ENCODE measurements at places on chromosomes 4 and X.

DNA sequence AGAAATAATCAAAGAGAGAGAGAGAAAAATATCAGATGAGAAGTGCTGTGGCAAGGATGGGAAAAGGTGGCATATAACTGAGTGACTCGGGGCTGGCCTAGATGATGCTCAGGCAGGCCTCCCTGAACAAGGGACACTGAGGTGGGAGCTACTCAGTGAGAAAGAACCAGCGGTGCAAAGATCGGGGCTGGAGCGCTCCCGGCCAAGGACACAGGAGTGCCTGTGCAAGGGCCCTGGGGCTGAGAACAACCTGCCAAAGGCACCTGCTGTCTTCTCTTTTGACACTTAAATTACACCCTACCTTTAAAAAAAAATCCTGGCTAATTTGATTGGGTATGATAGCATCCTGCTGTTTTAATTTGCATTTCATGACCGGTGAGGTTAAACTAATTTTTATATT, 77.7 kb upstream of the C4orf50 start:
- DNase-seq = no peak

DNA sequence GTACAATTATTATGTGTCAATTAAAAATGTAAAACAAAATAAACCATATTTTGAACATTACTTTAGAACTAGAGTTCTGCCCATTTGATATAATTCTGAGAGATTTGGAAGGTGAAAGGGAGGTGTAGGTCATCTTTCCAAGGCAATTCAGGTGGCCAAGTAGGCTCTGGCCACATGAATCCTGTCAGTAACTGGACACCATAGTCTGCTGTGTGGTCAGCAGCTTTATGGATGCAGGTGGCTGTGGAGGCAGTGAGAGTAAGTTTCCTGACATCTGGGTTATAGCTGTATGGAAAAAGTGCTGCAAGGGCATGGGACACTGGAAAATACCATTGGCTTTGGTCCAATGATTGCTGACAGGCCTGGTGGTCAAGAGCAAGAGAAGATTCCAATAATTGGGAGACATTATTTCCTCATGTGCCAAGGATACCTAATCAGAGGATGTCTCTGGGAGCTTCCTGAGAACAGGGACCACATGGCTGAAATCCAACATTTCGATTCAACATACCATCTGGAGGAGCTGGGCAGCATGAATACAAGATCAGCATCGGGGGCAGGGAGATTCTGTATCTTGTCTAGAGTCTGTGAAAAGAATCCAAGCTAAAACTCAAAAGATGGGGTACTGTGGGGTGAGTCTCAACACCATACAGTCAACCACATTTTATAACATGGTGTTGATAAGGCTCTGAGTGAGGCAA, 523.1 kb downstream of the MID1IP1 start:
- DNase-seq = no peak

GRCh38 chrX:97524340-97524739, 640.6 kb downstream of the RPA4 start:
- DNase-seq = no peak

- DNase-seq = no peak
Measured at GRCh38 chr4:145545031-145545430, 63.4 kb downstream of the SMAD1 start.

- no peak for DNase-seq
Measured at GRCh38 chr4:145861336-145862318, 77.0 kb downstream of the ZNF827 start.

DNA sequence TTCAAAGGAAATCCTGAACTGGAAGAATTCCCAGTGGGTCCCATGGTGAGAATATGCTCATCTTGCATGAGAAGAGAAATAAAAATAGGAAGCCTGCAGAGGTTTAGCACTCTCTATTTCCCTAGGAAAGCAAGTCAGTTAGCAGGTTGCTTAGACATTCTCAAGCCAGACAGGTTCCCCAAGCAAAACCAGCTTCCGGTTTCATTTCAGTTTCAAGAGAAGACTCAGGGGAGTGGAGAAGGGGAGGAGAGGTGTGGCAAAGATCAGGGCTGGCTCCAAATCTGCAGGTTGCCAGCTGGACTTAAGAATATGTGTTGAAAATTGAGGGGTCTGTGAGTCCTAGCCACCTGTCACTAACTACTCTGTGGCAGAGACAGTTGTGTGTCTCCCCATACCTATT, 107.5 kb downstream of the CLNK start:
- no peak for DNase-seq

DNA sequence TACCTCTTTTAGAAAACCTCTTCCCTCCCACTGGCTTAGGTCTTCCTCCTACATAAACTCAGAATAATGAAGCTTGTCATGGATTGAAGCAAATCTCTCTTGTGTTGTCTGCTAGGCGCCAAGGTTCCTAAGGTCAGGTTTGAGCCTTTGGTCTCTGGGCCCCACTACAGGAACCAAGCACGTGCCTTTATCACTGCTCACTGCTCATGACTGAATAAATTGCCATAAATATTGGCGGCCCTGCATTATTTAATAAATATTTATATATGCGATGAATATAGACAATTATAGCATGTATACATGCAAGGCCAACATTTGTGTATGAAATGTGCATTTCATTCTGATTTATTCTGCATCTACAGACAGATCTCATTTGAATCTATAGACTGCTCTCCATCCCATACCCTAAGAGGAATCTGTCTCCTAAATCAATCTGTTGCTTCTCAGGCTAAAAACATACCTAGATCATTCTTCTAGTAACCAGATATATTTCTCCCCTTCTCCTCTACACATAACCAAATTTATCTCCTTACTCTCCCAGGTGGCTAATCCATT, 1717.6 kb upstream of the TENM3 start:
- DNase-seq = no peak

DNA sequence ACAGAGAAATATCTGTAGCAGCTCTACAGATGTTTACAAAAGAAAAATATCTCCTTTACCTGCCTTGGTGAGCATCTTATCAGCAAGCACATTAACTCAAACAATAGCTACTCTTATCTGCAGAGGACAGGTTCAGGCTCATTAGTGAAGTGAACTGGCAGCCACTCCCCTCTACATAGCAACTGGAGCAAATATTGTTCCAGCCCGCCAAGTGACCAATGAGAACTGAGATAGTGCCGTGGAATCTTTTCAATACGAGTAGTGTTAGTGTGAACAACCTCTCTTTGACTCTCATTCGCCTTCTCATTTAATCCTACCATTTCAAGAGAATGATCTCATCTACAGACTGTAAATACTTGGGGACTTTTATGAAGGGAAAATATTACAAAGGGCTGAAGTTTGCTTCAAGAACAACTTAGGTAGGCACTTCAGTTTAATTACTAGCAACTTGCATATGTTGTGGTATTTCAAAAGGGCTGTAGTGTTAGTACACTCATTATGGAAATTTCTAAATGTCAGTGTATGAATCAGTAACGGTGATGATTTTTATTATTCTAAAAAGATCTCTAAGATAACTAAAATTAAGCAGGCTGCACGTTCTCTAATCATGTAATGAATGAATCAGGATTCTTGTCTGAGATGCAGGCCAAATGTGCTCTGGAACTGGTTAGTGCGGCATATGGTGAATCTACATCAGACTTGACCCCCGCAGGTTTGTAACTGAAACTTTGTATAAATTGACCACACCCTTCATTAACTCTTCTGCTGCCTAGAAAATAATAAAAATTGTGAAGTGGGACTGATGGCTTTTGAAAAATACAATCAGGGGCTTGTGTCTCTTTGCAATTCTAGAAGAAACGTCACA, 72.4 kb downstream of the PALLD start:
- no peak for DNase-seq

GRCh38 chr4:160299177-160299576, 1196.3 kb downstream of the RAPGEF2 start:
- no peak for DNase-seq

DNA sequence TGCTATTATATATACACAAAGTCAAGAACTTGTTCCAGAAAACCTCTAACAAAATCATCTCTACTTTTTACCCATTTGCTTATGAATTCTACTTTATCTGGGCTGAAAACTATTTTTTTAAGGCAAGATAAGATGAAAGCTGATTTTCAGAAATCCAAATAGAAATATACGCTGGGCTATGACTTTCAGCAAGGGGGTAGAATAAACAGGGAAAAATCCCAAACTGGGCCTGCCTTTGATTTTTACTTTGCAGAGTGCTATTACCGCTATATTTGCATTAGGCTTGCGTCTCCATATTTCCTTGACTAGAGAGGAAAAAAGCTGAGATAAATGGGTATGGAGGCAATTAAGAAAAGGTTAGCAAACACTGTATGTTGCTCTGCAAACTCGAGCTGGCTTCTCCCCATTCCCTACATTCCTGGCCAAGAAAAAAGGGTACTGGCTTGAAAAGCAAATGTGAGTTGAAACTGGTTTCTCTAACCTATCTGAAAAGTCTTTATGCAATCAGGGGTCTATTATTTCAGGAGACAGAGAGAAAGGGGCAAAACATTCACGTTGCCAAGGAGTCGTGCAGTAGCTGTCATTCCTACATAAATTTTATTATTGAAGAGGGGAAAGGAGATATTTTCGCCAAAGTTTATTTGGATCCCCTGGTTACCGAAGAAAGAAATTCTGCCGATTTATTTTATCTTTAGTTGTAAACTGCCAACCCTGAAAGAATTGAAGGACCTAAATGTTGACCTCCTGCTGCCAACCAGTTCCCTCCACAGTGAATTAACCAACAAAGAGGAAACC, 2.2 kb downstream of the TMEM47 start:
- DNase-seq = no peak

- no peak for DNase-seq
Measured at GRCh38 chr4:141391771-141392170, 171.1 kb downstream of the ZNF330 start.

DNA sequence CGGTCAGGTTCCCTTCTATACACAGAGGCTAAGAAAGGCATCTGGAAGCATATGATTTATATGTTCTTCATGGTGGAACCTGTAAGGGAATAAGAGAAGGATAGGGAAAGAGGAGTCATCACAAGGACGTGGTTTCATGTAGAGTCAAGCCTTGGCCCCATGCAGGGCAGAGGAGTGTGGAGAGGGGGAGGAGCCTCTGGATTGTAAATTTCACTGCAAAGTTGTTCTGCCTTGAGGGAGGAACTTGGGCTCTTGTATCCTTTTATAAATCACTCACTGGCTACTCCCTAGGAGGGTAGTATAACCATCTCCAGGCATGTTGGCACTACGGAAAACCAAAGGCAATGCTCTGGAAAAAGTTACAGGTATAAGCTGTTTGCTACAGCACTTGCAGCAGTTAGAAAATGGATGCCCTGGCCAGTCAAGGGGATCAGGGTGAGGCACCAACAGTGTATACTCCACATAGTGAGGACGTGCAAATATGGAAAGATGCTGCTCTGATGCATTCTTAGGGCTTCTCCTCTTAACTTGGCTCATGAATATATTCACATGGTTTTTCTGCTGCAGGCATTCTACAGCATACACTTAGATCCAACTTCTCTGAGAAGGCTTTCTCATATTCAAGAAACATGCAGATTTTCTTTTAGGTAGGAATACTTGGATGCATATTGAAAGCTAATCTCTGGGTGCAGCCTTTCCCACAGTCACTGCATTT, 60.3 kb upstream of the ZNF81 start:
- no peak for DNase-seq

- DNase-seq = no peak
Measured at GRCh38 chr4:156169011-156169410, 215.3 kb upstream of the CTSO start.

- DNase-seq = no peak
Measured at GRCh38 chr4:174626342-174627008, 104.2 kb upstream of the HPGD start.

- DNase-seq = no peak
Measured at GRCh38 chr4:48651914-48652313, 128.2 kb downstream of the FRYL start.

GRCh38 chr4:94352996-94353395, 10.4 kb upstream of the HPGDS start:
- peak; percentile 50 for DNase-seq

GRCh38 chr4:48943387-48943786, 36.8 kb upstream of the OCIAD2 start:
- DNase-seq = no peak

DNA sequence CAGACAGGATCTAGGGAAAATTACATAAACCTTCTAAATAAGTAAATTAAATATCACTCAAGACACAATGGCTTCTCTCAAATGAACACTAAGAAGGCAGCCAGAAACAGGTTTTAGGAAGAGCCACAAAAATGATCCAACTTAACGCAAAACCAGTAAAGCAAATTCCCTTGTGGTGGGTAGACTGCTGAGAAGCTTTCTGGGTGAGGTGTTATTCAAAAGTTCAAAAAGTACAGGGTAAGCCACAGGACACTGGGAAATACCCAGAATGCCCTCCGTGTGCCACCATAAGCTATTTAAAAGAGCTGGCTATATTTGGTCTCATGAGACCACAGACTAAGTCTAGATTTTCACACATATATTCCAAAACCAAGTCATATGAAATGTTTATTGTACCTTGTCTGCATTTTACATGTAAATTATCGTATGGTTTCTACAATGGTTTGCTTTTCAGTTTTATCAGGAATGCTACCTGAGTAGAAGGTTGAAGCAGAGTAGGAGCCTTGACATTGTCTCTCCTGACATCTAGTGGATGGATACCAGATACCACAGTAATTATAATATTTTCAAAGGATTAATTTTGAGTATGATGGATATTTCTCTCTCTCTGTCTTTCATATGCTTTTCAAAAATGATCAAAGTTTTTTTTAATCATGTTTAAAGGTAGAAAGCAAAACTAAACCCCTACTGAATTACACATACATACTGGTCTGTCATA, 109.3 kb upstream of the KLHL13 start:
- DNase-seq = no peak

DNA sequence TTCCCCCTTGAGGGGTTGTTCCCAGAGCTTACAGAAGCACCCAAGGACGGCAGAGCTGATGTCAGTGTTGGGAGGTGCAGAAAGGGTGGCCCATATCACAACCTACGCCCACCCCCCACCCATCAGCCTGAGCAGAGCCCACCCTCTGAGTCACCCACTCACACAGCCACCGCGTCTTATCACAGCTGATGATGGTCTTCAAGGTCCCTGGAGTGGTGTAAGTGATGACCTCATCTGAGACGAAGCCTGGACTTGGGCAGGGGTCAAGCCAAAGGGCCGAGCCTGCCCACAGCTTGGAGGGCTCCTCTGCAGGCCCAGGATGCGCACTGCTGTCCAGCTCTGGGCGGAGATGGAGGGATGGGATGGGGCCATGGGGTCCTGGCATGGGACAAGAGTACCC, 3.0 kb upstream of the HTRA3 start:
- no peak for DNase-seq

DNA sequence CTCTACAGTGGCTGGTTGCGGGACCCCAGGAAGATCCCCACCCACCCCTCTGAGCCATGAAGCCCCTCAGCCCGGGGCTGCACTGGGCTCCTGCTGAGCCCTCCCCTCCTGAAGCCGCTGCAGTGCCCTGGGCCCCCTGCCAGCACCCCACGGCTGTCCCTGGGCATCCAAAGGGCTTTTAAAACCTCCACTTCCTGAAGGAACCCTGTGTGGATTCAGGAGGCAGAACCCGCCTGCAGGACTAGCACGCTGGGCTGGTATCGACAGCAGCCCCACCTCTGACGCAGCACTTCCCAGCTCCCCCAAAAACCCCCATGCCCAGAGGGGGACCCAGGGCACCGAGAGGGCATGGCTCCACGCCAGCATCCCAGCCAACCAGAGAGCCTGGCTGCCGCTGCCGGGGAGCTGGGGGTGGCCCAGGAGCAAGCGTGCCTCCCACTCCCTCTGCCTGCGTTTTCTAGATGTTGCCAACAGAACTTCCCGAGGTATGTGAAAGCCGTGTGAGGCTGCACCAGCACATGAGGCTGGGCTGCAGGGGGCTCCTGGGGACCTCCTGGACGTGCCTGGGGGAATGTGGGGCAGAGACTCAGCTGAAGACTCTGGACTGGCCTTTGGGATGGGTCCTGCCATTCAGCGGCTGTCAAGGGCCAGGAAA, 6.3 kb downstream of the MXD4 start:
- no peak for DNase-seq

- DNase-seq = no peak
Measured at GRCh38 chrX:50813843-50814661, at the start of gene SHROOM4. Gene SHROOM4 (minus strand): TSS chrX:50814194. CDS start chrX:50814018, 176 bp downstream.
